Activated CD4-positive, alpha-beta T cell treated with anti-CD3 and anti-CD28 coated beads, Interleukin-2, amount 10 ng/mL, durations not matched to agents 24 days and 14 days (primary cell): ENCODE measurements at places on chromosomes 3 and 15. TPM values are rescaled to one million over a fixed set of nuclear protein-coding genes. Genes with fewer than 3 reads are reported as not detected.

DNA sequence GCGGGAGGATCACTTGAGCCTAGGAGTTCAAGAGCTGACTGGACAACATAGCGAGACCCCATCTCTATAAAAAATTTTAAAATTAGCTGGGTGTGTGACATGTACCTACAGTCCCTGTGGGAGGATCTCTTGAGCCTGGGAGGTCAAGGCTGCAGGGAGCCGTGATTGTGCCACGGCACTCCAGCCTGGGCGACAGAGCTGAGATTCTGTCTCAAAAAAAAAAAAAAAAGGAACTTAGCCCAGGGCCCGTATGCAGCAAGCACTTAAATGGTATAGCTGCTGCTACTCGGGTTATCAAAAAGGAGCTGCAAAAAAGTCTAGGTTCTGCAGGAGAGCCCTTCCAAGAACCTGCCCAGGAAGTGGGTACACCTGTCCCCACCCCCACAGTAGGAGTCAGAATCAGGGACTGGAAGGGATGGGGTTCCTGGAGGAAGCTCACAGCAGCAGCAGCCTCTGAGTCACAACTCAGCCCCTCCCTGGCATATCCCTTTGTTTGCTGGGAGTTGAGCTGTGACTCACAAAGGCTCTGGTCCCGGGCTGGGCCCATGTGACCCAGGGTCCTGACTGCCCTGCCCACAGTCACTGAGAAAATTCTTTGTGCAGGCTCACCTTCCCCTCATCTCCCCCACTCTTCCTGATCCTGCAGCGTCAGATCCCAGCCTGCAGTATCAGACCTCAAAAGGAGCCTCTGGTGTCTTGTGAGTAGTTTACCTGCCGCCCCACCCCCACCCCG is at the start of gene SPATA12:
TSS of gene SPATA12 (plus strand) at position 576 of the 733 bp plus-strand sequence. CDS start 13,031 bp downstream, outside the sequence.
- H3K4me1 ChIP-seq: peaks cover 7% of the 10 kb centered on the region
- DNase-seq: no peak
- H3K27me3 ChIP-seq: no peaks in the 10 kb centered on the region
- peak within 1 kb of the TSS; percentile 53 for H3K27ac ChIP-seq
- H3K4me3 ChIP-seq: no peak within 1 kb of the TSS
- no peaks in the 10 kb centered on the region for H3K36me3 ChIP-seq

GRCh38 chr3:45948311-45948781 is 5.1 kb downstream of the CXCR6 start:
- peak overlapping the region; percentile 51 for H3K4me3 ChIP-seq
- H3K27ac ChIP-seq: peak overlapping the region; percentile 87
- no peak for DNase-seq
- peaks cover 85% of the 10 kb centered on the region for H3K36me3 ChIP-seq
- no peaks in the 10 kb centered on the region for H3K27me3 ChIP-seq

- H3K4me3 ChIP-seq: no peak overlapping the region
- no peaks in the 10 kb centered on the region for H3K36me3 ChIP-seq
- no peaks in the 10 kb centered on the region for H3K4me1 ChIP-seq
- no peak overlapping the region for H3K27ac ChIP-seq
- DNase-seq: no peak
Observed at GRCh38 chr3:62712746-62713145, 162.5 kb downstream of the CADPS start.

DNA sequence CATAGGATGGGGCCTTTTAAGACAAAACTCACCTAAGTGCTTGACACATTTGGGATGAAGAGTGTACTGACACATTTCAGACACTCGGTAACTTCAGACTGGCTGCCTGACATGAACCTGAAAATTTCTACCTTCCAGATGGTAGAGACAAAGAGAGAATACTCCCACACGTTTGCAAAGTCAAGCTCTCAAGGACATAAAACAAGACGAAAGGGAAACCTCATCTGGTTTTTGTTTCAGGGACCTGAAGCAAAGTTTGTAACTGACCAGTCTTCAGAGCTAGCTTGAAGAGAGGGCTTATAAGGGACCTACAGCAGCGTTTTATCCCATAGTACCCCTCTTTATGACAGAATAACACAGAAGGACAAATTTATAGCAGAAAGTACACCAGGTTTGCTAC is 41.9 kb downstream of the ZNF621 start:
- H3K4me3 ChIP-seq: no peak overlapping the region
- no peaks in the 10 kb centered on the region for H3K4me1 ChIP-seq
- DNase-seq: no peak
- no peak overlapping the region for H3K27ac ChIP-seq
- H3K27me3 ChIP-seq: peaks cover 5% of the 10 kb centered on the region

DNA sequence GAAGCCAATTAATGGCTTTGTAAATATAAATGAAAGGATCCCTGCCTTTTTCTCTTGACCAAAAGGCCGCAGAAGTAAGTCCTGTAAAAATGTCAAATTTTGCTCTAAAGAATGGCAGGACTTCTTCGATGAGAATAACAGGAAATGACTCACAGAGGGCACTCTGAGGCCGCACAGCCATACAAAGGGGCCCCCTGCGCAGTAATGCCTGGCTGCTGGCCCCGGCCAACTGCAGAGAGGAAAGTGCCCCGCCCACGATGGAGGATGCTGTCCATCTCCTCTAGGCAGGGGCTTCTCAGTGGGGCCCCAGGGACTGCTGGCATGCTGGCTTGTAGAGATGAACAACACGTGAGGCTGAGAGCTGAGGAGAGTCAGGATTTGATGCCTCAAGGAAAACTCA is 18.1 kb upstream of the SCN10A start:
- no peaks in the 10 kb centered on the region for H3K36me3 ChIP-seq
- no peak overlapping the region for H3K27ac ChIP-seq

DNA sequence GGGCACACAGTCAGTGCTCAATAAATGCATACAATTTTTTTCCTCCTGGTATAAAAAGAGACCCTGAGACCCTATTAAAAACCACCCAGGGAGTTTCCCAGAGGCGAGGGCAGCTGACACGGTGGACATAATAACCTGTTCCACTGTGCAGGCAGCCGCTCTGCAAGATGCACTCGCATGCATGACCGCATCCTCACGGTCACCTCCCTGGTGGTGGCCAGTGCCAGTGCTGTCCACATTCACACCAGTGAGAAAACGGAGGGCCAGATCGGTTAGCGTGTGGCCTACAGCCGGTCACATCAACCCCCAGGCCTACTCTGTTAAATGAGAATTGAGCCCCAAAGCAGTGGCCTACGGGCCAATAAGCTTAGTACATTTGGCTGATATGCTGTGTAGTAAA is 24.8 kb downstream of the SH3BP5 start:
- no peaks in the 10 kb centered on the region for H3K27me3 ChIP-seq
- peaks cover 60% of the 10 kb centered on the region for H3K4me1 ChIP-seq
- H3K27ac ChIP-seq: no peak overlapping the region
- peaks cover 35% of the 10 kb centered on the region for H3K36me3 ChIP-seq
- H3K4me3 ChIP-seq: no peak overlapping the region

IQCF5 gene
- total RNA-seq: not detected in 2 replicates

- no peaks in the 10 kb centered on the region for H3K36me3 ChIP-seq
- H3K27ac ChIP-seq: no peak overlapping the region
- no peak overlapping the region for H3K4me3 ChIP-seq
- H3K27me3 ChIP-seq: no peaks in the 10 kb centered on the region
- DNase-seq: no peak
Observed at GRCh38 chr3:115363071-115363470, 216.0 kb upstream of the ZBTB20 start.

DNA sequence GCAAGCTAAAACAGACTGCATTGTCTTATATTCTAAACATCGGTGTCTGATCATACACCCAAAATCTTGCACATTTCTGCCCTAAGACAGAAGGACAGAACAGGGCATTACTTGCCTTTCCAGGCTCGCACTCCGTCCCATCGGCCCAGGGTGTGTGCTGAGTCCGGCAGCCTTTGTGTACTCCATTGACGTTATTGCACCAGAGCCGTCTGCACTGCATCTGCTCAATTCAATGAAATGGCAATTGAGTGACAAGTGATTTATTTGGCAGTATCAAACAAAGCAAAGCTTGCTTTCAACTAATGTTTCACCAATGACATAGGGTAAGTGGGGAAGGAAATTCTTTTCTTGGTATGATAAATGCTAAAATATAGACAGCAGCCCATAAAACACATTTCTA is 40.0 kb downstream of the ADAMTS9 start:
- H3K4me1 ChIP-seq: no peaks in the 10 kb centered on the region
- H3K36me3 ChIP-seq: no peaks in the 10 kb centered on the region
- DNase-seq: no peak
- H3K4me3 ChIP-seq: no peak overlapping the region

GRCh38 chr15:78672285-78673014 is 31.4 kb upstream of the CHRNB4 start:
- no peaks in the 10 kb centered on the region for H3K36me3 ChIP-seq
- H3K4me3 ChIP-seq: no peak overlapping the region
- H3K4me1 ChIP-seq: no peaks in the 10 kb centered on the region
- no peak for DNase-seq

GRCh38 chr3:15345608-15346137 is 13.3 kb upstream of the SH3BP5 start:
- H3K4me1 ChIP-seq: peaks cover 30% of the 10 kb centered on the region
- H3K27ac ChIP-seq: no peak overlapping the region
- H3K4me3 ChIP-seq: no peak overlapping the region
- DNase-seq: peak; percentile 68
